ENCODE measurements at places on chromosomes 16 and 17.
A peak's percentile ranks its signal among the peaks of the same experiment; 100 is the strongest.

DNA sequence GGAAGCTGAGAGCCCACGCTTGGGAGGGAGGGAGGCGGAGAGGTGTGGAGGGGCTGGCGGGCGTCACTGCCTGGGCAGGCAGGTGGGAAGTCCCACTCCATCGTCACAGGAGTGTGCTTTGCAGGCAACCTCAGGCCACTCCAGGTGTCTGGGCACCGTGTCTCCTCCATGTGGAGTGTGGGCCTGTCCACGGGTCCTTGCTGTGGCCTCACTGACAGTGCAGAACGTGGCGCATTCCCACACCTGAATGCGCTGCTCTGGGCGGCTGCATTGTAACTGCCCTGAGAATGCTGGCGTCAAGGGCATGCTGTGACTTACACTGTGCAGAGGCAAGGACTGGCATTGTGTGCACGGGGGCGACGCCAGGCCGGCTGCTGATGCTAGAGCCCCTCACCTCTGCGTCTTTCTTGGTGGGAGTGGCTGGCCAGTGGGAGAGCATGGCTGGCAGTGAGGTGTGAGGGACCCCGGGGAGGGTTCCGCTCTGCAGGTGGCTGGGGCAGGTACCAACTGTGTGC, 66.4 kb downstream of the BANP start:
- no peak for DNase-seq

DNA sequence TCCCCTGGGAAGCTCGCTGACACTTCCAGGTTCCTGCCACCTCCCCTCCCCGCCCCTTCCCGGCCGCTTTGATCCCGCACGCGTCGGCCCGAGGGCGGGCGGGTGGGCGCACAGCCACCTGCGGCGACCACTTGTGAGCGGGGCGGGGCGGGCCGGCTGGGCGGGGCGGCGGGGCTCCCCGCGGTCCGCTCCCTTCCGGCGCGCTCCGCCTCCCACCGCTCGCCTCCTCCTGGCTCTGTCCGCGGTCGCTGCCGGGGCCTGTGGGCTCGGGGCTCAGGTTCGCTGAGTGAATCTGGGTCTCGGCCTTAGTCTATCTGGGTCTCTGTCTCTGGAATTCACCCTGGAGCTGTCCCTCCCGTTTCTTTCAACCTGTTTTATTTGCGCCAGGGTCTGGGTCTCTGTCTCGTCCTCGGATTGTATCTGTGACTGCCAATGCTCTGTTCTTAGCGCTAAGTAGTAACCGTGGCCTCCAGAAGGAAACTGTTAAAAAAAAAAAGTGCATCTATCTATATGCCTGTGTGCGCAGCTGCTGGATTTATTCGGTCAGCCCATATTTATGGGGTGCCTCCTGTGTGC, 2.7 kb upstream of the HES7 start:
- DNase-seq = no peak

DNA sequence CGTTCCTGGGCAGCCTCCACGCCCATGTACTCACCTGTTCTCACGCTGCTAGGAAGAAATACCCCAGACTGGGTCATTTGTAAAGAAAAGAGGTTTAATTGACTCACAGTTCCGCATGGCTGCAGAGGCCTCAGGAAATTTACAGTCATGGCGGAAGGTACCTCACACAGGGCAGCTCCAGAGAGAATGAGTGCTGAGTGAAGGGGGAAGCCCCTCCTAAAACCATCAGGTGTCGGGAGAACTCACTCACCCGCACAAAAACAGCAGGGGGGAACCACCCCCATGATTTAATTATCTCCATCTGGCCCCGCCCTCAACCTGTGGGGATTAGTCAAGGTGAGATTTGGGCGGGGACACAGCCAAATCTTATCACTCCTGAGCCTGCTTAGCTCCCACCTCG, 18.2 kb downstream of the RAB40C start:
- no peak for DNase-seq

DNA sequence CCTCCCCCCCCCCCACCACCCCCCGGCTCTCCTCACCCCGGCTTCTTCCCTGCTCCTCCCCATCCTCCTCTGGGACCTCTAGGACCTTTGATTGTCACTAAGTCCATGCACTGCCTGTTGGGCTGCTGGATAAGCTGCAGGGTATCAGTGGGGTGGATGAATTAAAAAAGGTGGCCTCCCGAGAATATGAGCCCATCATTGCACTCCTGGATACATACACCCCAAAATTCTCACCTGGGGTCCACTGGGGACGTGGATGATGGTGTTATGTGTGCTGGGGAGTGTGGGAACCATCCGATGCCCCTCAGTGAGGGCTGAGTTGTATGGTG, 88.8 kb downstream of the IRF8 start:
- DNase-seq = no peak

DNA sequence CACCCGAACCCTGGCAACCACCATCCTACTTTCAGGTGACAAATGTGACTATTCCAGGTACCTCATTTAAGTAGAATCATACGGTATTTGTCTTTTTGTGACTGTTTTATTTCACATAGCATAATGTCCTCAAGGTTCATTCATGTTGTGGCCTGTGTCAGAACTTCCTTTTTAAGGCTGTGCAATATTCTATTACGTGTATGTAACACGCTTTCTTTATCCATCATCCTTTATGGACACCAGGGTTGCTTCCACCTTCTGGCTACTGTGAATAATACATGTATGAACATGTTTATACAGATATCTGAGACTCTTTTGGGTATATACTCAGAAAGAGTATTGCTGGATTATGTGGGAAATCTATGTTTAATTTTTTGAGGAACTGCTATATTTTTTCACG, 28.7 kb upstream of the RSL1D1 start:
- DNase-seq = no peak

- DNase-seq = no peak
These were observed 202.3 kb upstream of the KCNJ16 start for GRCh38 chr17:69872675-69873262.

- no peak for DNase-seq
These were observed 81.7 kb downstream of the ZDHHC7 start for GRCh38 chr16:84929421-84930297.

DNA sequence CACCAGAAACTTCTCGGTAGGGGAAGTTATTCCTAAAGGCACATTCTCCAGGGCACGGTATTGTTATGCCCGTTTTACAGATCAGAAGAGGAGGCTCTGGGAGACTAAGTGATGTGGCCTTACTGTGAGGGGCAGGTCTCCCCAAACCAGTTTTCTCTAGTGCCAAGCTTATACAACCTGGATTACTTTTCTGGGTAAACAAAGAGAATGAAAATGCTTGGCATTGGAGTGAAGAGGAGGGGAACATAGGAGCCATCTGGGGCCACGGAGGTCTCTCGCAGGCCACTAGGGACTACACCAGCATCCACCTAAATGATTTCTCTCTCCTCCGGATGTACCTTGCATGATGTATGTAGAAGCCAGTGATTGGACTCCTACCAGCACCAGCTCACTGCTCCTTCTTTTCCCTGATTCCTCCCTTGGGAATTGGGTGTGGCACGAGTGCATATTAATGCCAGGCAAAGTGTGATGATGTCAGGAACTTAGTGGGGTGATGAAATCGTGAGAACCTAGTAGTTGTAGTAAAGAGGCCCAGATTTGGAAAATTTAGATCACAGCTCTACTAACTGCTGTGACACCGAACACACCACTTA, 674 bp downstream of the TOM1L1 start:
- no peak for DNase-seq

DNA sequence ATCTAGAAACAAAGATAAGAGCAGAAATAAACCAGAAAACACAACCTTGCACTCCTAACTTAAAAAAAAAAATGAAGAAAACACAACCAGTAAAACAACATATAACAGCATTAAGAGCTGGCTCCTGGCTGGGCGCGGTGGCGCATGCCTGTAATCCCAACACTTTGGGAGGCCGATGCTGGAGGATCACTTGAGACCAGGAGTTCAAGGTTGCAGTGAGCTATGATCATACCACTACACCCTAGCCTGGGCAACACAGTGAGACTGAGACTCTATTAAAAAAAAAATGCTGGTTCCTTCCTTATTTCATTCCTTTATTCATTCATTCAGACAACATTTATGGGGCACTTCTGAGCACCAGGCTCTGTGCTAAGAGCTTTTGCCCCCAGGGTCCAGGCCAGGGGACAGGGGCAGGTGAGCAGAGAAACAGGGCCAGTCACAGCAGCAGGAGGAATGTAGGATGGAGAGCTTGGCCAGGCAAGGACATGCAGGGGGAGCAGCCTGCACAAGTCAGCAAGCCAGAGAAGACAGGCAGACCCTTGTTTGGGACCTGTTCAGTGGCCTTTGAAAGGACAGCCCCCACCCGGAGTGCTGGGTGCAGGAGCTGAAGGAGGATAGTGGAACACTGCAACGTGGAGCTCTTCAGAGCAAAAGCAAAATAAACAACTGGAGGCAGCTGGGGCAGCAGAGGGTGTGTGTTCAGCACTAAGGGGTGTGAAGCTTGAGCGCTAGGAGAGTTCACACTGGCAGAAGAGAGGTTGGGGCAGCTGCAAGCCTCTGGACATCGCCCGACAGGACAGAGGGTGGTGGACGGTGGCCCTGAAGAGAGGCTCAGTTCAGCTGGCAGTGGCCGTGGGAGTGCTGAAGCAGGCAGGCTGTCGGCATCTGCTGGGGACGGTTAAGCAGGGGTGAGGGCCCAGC, 2.6 kb downstream of the STH start:
- DNase-seq = no peak

- no peak for DNase-seq
These were observed 358.8 kb upstream of the CDH5 start for GRCh38 chr16:66007717-66008116.

- no peak for DNase-seq
These were observed 639.1 kb downstream of the MAF start for GRCh38 chr16:78961464-78961863.

- no peak for DNase-seq
These were observed 94.9 kb downstream of the ANKRD11 start for GRCh38 chr16:89395150-89396142.

GRCh38 chr17:67290711-67291291, 45.8 kb upstream of the HELZ start:
- no peak for DNase-seq

DNA sequence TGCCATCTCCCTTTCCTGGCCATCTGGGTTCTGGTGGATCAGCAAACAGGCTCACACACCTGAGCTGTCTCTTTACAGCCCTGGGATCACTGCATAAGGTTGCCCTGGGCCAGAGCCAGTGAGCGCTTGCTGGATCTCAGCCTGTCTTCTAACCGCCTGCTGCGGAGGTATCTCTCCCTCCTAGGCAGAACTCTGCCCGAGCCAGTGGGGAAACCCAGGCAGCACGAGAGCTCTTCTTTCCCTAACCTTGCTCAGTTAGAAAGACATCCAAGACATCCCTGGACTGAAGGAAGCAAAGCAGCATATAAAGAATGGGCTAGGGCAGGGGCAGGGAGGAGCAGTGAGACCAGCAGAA, 6.4 kb downstream of the HAS3 start:
- DNase-seq = no peak

- DNase-seq = peak; percentile 81
These were observed 304.4 kb downstream of the SEC14L1 start for GRCh38 chr17:77444984-77445759.

DNA sequence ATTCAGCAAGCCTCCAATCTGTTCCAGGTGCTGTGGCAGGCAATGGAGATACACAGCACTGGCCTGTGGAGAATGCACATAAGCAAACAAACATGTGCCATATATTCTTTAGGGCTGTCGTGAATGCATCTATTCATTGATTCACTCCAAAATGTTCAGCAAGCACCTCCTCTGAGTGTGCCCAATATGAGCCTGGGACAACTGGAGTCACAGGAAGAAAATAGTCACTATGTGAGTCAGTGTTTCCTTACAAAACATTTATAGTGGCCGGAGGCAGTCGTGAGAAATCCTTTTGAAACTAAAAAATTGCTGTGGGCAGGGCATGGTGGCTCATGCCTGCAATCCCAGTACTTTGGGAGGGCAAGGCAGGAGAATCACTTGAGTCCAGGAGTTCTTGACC, 310.1 kb downstream of the CA10 start:
- no peak for DNase-seq

DNA sequence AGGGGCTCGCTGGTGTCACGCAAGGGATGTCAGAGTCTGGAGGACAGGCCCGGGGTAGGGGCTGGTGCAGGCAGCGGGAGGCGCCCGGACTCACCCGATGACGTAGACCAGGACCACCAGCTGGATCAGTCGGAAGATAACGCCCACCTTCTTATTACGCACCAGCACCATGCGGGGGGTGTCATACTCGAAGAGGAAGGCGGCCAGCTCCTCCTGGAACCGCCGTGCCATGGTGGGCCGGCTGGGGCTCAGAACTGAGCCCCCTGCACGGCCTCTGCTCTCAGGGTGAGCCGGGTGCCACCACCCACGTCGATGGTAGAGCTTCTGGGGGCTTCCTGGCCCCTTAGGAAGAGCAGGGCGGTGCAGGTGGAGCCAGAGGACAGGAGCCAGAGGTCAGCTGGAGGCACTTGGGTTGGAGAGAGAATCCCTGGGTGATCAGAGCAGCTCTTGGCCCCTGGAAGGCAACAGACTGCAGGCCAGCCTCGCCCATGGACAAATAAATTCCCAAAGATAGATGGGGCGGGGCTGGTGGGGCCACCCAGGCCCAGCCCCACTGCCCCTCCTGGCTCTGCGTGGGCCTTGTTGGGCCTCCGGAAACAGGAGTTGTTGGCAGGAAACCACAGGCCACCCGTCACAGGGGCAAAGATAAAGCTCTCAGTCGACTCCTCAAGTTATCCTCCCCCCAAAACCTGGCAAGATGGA, at the start of gene P2RX1:
P2RX1 (minus strand) TSS at position 471 of the 702 bp plus-strand sequence; CDS start at position 231, 240 bp downstream.
- no peak for DNase-seq

- DNase-seq = no peak
These were observed 204.7 kb upstream of the GOT2 start for GRCh38 chr16:58938811-58939210.

GRCh38 chr17:45783593-45784292, 377 bp upstream of the CRHR1 start:
- no peak for DNase-seq

- DNase-seq = no peak
These were observed 23.6 kb downstream of the INTS2 start for GRCh38 chr17:61904094-61904710.

DNA sequence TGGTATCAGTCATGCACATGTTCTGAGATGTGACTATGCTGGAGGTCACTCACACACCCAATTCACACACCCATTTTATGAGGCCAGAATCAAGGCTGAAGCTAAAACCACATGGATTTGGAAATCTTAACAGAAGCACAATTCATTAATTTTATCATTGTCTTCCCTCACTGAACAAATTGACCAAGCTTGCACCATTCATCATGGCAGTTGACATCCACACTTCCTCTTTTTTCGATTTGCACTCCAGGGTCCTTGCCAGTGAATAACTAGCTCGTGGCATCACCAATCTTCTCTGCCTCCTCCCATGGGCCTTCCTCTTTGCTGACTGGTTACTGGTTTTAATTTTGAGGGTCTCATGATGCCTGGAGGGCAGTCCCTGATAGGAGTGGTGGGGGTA, 123.0 kb upstream of the ASIC2 start:
- no peak for DNase-seq

DNA sequence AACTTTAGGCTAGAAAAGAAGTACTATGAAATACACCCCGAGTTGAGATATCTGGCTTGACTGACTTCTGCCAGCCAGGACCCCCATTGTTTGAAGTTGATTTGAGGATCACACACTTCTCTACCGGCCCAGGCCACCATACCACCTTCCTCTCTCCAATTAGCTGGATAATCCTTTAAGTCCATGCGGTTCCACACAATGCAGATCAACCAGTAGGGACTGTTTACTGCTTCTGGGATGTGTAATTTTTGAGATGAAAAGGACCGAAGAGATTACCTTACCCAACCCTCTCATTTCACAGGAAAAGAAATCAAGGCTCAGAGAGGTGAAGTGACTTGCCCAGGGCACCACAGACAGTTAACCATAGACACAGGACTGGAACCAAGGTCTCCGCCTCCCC, 20.5 kb downstream of the ERN1 start:
- DNase-seq = no peak
